ENCODE measurements at places on chromosomes 7 and 10.

GRCh38 chr10:133164816-133165555, 5.0 kb downstream of the KNDC1 start:
- DNase-seq = no peak

DNA sequence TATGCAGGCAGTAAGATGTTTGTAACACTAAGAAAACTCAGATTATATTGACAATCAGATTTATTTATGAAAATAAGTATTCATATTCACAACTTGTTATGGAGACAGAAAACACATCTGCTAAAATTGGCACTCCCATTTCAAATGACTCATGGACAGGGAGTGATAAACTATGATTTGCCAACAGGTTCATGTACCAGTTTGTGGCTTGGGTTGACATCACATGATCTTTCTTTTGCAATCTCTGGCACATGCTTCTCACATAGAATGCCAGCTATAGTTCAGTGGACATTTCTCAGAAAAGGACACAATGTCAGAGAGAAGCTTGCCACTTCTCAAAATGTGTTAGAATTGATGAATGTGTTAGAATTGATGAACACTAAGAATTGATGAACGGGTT, 663.2 kb upstream of the ANKRD30A start:
- DNase-seq = no peak

DNA sequence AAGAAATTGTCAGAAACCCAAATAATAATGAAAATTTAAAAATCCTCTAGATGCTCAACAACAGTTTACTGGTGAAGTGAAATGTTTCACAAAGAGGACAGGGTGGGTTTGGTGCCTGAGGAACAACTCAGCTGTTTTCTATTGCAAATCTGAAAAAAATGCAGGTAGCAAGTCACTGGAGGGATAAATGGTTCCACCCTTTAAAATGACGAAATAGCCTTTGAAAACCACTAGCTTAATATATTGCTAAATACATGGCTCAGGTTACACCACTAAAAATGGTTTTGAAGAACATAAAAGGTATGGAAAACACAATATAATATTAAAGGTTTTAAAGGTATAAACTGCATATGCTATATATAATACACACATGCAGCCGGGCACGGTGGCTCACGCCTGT, 69.5 kb downstream of the LMBR1 start:
- DNase-seq = no peak

DNA sequence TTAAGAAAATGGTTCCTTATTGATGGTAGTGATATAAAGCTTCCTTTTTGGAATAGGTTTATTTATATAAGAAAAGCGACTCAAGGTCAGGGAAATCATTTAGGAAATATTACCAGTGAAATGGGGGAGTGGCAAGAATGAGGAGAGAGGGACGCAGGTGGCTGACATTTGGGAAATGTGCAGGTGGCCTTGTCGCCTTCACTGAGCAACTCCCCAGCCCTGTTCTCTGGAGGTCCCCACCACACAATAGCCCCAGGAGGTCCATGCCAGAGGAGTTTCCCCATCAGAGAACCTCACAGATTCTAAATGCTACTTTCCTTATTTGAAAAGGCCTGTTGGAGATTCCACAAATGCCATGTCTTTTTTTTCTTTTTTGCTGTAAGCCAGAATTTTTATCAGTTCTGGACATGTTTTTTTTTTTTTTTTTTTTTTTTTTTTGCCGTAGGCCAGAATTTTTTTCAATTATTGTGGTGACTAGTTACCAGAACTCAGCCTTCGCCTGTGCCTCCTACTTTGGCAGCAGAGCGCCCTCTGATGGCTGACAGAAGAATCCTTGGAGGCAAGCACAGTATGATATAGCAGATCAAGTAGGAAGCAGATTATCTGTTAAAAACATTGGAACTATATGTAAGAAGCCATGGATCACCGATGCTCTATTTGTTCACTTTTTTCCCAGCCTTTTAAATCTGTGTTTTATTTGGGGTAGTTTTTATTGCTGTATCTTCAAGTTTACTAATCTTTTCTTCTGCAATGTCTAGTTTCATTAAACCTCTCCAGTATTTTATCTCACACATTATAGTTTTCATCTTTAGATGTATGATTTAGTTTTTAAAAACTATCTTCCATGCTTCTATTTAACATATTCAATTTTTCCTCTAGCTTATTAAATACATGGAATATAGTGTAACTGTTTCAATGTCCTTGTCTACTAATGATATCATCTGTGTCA, 18.6 kb downstream of the OPALIN start:
- no peak for DNase-seq

DNA sequence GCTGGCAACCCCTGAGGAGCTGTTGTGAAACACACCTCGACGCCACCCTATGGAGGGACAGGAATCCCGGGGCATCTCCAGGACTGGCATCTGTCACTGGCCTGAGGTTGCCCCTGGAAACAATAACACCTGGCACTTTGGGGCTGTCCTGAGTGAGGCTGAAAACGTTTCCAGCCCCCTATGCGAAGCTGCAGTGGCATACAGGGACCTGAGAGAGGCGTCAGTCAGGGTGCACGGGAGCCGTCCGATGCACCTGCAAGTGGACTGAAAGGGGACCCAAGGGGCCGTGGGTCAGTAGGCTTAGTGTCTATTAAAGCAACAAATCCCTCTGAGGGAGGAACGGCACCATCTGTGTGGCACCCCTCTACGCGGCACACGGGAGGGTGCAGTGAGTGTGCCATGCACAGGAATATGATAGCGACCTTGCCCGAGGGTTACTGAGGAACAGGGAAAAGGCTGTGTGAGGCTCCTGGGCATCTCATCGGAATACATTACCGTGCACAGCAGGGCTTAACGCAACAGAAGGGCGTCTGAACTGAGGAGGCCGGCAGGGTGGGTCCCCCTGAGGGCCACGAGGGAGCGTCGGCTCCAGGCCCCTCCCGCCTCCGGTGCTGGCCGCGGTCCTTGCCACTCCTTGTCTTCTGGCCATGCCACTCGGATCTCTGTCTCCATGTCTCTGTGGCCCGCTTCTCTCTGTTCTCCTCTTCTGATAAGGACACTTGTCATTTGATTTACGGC, 50.4 kb downstream of the FOXL3 start:
- no peak for DNase-seq

DNA sequence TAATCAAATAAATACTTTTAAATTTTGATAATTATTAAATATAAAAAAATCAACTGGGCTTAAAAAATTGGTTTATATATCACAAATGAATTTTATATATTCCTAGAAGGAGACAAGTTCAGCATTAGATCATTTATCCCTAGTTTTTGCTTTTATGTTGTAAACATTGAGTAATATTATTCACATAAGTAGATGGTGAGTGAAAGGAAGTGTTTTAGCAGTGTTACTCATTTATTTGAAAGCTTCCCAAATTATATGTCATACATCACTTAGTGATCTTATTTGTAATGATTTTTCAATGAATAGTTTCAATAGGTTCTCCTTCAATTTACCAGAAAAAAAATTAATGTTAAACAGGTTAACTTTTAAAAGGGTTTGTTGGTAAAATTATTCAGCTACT, 15.8 kb downstream of the KLLN start:
- no peak for DNase-seq

DNA sequence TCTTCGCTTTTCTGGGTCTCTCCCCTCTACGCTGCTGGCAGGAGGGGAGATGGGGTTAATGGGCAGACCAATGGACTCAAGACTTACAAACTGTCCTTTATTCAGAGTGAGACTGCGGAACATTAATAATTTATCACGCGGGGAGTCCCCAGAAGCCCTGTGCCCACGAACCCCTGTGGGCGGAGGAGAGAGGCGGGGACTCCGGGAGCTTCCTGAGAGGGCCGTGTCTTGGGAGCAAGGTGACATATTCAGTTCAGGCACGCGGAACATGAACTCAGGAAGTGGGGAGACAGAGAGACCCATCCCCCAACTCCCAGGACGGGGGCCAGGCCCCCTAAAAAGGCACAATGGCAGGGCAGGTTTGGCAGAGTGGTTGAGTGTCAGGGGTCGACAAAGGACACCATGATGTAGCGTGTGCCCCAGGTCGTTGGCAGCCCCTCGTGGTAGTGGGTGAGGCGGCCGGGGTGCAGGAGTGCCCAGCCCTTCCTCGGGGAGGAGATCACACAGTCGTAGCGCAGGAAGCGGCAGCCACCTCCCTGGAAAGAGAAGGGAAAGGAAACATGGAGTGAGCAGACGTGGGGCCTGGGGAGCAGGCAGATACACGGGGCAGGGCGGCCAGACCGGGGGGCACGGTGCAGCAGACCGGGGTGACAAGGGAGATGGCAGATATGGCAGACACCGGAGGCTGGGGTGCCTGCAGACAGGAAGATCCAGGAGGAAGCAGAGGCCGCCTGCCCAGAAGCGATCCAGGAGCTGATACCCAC, 5.2 kb upstream of the MOGAT3 start:
- no peak for DNase-seq

DNA sequence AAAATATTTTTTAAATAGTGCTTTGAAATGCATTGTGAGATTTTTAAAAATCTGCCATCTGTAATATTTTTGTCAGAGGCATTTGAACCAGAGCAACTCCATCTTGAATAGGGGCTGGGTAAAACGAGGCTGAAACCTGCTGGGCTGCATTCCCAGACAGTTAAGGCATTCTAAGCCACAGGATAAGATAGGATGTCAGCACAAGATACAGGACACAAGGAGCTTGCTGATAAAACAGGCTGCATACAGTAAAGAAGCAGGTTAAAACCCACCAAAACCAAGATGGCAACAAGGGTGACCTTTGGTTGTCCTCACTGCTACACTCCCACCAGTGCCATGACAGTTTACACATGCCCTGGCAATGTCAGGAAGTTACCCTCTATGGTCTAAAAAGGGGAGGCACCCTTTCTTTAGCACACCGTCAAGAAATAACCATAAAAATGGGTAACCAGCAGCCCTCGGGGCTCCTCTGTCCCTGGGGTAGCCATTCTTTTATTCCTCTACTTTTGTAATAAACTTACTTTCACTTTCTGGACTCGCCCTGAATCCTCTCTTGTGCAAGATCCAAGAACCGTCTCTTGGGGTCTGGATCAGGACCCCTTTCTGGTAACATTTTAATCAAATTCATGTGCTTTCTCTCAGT, 273.7 kb downstream of the SEMA3D start:
- DNase-seq = no peak

DNA sequence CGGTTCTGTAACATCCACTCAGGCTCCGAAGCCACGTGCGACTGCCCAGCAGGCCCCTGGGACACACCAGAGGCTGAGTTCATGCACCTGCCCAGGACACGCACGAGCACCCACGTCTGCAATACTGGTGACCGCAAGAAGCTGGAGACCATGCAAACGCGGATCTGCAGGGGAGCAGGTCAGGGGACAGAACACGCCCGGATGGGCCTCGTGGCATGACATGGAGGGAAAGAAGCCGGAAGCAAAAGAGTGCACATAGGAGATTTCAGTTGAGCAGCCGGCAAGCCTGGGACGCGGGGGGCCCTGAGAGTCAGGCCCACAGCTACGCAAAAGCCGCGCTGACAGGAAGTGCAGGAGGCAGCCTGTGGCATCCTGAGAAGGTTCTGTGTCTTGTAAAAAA, 73.7 kb downstream of the FOXL3 start:
- no peak for DNase-seq

- no peak for DNase-seq
These were observed 79.6 kb downstream of the OR13A1 start for GRCh38 chr10:45235798-45236220.

GRCh38 chr7:24786306-24786705, 29.0 kb upstream of the GSDME start:
- DNase-seq = no peak

- no peak for DNase-seq
These were observed 18.1 kb upstream of the ABCB5 start for GRCh38 chr7:20597339-20597738.

DNA sequence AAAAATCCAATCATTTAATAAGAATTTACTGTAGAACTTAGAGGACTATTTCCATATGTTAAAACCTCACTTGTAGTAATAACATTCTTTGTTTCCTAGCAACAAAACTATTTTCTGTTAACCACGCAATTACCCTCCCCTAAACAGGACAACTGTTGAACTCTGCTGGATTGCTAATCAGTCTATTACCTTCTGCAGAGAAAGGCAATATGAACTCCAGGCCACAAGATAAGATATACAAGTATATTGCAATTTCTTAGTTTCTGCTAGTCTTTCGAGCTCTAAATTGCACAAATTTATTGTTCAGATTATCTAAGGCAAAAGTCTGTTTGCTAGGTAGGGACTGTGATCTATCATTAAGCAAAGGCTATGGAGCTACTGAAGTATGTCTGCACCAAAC, 920.1 kb upstream of the LRRN3 start:
- DNase-seq = no peak

- DNase-seq = no peak
These were observed 64.3 kb downstream of the MYL10 start for GRCh38 chr7:101564778-101565211.

DNA sequence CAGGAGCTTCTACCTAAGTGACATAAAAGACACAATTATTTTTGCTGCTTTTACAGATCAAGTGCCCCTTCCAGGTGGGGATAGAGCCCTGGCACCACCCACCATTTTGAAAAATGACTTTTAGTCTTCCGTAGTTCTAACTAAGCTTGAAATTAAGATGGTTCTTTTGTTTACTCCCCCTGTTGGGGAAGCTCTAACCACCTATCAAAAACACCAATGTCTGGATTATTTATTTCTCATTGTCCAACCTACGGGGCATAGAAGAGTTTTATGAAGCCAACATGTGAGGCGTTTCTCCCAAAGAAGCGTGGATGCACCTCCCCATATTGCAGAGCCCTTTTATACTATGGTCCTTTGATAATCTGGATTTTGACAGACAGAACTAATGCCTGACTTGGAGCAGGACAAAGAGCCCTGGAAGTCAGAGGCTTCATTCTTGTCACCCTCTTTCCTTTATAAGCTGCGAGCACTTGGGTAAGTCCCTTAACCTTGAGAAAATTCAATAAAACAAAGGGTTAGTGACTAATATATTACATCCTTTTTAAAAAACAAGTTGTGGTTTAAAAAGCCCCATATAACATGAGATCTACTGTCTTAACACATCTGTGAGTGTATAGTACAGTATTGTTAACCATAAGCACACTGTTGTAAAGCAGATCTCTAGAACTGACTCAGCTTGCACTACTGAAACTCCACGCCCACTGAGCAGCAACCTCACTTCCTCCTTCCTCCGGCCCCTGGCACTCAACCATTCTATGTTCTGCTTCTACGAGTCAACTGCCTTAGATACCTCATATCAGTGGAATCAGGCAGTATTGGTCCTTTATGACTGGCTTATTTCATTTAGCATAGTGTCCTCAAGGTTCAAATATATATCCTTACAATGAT, 67.5 kb downstream of the ATXN7L1 start:
- DNase-seq = no peak

All from cortex of kidney (tissue), 1 donor.